Esophagus squamous epithelium (tissue), 5 donors: ENCODE measurements at places on chromosomes 7 and 10.

DNA sequence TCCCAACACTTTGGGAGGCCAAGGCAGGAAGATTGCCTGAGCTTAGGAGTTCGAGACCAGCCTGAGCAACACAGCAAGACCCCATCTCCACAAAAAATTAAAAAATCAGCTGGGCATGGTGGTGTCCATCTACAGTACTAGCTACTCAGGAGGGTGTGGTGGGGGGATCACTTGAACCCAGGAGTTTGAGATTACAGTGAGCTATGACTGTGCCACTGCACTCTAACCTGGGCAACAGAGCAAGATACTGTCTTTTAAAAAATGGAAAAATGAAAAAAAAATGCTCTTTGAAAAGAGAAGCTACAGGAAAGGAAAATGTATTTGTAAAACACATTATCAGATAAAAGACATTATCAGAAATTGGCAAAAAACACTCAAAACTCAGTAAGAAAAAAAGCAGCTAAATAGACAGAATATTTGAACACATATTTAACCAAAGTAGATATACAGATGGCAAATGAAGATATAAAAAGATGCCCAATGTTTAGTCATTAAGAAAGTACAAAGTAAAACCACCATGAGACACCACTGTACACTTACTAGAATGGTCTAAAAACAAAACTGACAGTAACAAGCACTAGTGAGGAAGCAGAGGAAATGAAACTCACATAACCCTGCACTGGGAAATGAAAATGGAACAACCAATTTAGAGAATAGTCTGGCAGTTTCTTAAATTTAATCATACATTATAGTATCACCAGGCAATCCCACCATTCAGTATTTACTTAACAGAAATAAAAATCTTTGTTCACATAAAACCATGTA lies 40.5 kb downstream of the NRBF2 start:
- no peak for DNase-seq

GRCh38 chr7:45920502-45921380 lies at the start of gene IGFBP3:
Gene IGFBP3 (minus strand): TSS chr7:45921272. CDS start chr7:45921140, 132 bp downstream.
- DNase-seq = no peak

DNA sequence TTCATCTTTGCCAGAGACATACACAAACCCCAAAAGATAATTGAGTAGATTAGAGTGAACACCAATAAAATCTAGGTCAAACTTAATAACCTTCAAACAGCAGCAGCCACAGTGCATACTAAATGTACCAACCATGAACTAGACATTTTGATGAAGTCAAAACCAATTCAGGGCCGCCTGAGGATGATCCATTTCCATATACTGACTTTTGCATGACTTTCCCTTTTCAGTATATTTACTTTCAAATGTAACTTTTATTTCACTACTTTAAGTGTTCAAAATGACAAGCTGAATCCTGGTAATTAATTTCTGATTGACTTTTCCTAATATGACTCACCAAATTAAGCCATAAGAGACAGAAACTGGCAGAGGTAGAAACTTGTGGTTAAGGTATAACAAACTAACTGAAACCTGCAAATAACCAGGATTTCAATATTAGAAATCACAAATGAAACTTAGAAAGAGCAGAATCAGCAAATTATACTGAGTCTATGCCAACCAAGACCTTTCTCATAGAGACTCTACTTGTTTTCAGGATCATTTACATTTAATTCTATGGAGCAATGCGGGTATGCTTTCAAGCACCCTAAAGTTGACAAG lies 171.9 kb upstream of the LRRN3 start:
- no peak for DNase-seq

DNA sequence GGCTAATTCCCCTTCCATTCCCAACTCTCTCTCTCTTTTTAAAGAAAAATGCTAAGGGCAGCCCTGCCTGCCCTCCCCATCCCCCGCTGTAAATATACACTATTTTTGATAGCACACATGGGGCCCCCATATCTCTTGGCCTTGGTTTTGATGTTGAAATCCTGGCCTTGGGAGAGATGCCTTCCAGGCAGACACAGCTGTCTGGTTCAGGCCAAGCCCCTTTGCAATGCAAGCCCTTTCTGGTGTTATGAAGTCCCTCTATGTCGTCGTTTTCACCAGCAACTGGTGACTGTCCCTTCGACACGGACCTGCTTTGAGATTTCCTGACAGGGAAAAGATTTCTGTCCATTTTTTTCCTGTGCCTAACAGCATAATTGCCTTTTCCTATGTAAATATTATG lies 3.0 kb downstream of the ADRA2A start:
- DNase-seq = no peak

DNA sequence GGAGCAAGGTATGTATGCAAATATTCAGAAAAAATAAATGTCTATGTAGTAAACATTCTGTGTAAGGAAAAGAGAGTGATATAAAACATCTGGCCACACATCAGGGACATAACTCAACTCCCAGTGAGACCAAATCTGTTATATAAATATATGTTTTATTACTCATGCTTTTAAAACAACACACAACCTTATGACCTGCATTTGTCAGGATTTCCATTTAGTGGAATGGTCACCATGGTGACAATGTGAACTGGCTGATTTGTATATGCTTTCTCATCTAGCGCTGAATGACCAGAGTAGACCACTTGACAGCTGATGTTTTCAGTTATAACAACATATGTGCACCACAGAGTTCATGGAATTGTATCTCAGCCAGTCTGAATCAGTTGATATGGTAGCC lies 551.7 kb downstream of the HTR7 start:
- DNase-seq = no peak

- no peak for DNase-seq
These were observed 30.4 kb downstream of the DDC start for GRCh38 chr7:50534690-50535290.

DNA sequence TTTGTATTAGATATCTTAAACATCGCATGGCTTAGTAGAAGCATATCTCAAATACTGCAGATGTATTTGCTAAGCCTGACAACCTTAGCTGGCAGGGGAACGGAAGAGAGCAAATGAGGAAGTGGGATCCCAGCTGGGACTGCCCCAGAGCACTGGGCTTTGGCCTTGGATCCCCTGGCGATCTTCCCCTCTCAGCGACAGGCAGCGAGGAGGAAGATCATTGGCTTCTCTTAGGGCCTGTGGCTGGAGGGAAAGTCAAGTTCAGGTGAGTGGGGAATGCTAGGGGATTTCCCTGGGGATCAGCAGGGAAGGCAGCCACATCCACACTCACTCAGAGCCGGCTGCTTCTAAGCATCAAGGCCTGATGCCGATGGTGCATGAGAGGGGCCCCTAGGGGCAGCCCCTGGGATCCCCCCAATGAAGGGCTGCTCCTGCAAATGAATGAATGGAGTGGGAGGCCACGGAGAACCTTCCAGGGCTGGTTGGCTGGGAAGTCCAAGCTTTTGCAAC lies 42.0 kb downstream of the LYZL2 start:
- peak; percentile 7 for DNase-seq

- no peak for DNase-seq
These were observed 633.9 kb downstream of the ARL4A start for GRCh38 chr7:13321316-13321715.

DNA sequence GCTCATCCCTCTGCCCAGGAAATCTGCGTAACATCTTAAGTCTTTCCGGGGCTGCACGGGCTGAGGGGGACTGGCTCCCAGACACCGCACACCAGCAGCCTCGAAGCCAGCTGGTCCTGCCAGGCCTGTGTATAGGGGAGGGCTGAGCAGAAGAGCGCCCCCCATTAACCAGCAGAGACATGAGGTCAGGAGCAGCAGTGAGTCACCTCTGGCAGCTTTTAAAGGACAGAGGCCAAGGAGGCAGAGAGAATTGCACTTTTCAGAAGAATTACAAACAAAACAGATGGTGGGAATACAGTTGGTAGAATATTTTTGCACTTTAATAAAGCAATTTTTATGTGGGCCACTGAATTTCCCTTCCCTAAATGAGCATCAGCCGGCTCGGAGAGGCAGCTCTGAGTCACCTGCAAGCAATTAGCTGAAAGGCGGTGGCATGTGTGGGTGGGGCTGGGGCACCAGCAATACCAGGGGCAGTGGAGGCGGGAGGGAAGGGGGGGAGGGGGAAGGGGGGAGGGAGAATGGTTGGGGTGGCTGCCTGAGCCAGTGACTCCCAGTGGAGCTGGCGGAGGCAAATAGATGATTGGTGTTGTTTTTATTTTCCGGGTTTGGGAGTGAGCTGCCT lies 39.1 kb downstream of the GOLGA7B start:
- no peak for DNase-seq

DNA sequence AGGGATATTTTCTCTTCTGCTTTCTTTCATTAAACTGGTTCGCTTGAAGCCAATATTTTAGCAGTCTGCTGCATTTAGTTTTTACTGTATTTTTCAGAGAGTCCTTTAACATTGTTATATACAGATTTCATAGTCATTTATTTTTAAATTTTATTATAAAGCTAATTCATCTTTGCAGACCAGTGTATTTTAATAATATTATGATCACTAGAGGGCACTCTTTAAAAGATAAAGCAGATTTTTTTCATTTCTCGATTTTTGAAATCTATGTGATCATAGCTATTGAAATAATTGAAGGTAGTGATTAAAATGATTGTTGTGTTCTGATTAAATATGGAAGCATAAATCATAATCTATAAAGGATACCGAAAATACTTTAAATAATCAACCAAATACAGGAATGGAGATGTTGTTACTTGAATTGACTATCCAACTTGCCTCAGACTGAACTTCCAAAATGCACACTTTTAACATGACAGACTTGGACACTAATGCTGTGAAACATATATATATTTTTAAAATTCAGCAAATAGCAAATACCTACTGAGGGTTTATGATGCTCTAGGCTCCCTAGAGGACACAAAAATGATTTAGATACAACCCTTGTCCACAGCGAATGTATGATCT lies 35.2 kb downstream of the ST7 start:
- no peak for DNase-seq

- no peak for DNase-seq
These were observed 210.7 kb upstream of the MDFIC start for GRCh38 chr7:114711241-114711640.

DNA sequence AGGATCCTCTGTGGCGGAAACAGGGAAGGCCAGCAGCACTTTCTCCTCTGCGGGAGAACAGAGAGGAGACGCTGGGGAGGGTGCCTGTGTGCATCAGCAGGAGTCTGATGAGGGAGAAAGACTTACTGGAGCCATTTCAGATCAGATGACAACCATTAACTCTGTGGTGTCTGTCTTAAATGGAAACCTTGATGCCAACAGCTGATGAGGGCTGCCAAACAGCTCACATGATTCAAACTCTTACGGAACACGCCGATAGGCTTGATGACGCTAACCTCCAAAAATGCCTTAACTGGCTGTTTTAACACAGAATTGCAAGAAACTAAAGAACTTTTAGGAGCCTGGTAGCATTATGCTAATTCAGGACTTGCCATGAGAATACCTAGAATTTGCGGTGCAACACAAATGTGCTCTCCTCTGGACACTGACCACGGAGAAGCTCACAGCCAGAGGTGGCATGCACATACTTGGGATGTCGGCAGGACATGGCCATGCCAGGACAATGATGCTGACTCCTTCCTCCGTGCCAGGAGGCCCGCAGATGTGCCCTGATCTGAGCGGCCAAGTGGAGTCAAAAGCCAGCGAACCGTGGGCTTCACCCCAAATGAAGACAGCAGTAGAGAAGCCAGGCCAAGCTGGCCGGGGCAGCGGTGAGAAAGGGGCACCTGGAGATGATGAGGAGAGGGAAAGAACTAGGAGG lies 154.9 kb downstream of the ZMYND11 start:
- DNase-seq = no peak

- no peak for DNase-seq
These were observed 134.1 kb upstream of the GDF10 start for GRCh38 chr10:47165711-47166404.

DNA sequence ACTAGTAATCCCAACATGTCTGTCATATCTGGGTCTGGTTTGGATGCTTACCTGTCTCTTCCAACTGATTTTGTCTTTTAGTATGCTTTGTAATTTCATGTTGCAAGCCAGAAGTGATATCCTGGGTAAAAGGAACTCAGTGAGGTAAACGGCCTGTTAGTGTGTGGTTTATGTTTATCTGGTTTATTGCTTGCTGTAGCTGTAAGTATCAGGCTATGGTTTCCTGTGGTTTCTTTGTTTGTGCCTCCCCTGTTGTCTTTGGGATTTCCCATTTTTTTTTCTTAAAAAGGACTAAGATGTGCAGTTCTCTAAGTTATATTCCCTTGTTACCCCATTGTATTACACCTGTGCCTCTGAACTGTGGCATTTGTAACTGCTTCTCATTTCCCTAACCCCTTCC lies 323.5 kb upstream of the POM121L12 start:
- no peak for DNase-seq

- DNase-seq = no peak
These were observed 1.5 kb downstream of the PDLIM1 start for GRCh38 chr10:95289003-95289920.

DNA sequence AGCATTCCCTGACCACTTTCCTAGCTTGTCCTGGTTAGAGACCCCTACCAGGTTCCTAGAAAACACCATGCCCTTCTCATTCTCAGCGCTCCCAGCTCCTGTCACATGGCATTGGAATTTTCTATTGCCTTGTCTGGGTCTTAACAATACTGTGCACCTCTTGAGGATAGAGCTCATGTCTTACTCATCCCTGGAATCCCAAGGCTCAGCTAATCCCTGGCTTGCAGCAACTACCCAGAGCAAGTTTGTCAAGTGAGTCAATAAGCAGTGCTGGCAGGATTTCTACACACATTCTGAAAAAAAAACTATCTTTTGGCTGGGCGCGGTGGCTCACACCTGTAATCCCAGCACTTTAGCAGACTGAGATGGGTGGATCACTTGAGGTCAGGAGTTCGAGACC lies 11.7 kb upstream of the PRDX3 start:
- DNase-seq = no peak

- no peak for DNase-seq
These were observed 103.8 kb downstream of the PDGFA start for GRCh38 chr7:415646-416525.

DNA sequence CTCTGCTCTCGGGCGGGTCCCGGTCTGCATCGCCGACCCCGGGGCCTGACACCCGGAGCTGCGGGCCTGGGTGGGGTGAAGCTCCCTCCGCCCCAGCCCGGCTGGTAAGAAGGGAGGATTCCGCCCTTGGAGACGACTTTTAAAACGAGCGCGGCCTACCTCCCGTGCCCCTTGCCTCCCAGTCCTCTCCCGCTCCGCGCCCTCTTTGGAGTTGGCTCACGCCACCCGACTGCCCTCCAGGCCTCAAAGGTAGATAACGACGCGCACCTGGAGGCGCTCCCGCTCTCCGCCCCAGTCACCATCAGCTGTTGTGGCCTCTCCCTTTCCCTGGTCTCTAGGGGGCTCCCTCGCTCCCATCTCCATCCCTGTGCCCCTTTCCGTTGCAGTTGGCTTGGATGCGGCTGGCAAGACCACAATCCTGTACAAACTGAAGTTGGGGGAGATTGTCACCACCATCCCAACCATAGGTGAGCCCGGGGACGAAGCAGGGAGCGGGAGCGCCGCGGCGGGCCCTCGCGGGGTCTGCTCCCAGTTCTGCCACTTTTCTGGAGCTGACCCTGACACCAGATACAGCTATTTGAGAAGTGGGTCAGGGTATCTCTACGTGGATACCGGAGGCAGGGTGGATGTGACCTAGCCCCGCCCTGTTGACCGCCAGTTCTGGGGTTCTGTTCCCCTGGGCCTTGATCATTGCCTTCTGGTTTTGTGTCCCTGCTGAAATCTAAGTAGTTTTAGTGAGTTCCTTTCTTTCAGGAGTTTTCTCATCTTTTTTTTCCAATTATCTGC lies 679 bp downstream of the ARF5 start:
- DNase-seq = no peak
